ENCODE measurements at places on chromosomes 12 and 14.

GRCh38 chr14:20418501-20418909, 5.2 kb upstream of the TEP1 start:
- DNase-seq = no peak

DNA sequence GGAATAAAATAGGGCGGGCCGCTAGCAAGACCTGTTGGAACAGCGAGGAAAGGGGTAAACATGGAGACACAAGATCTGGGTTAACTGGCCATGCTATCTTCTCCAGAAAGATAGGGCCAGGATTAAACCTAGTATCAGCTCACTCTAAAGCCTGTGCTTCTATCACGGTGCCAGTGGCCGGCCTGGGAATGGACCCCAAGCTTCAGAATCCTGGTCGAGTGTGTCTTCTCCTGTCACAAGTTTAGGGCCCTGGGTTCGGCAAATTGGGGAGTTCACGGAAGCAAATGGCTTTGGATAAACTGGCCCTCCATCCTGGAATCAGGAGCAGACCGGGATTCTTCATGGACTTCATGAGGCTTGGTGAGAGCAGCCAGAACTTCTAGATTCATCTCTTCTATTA, 82.2 kb downstream of the LGMN start:
- DNase-seq = no peak

DNA sequence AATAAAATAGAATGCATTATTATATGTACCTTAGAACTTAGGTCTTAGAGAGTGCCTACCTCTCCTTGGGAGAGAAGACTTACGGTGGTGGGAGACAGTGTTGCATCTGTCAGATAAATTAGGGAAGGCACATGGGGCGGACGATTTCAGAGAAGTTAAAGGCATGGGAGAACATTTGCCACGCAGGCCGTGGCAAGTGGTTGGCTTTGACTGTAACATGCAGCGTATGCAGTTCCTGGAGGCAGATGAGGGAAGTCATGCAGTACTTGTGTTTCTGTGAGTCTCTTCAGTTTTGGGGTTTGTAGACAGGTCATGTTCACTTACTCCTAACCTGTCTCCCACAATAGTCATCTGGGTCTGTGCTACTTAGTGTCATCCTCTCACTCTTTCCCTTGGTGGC, 43.6 kb downstream of the ETV6 start:
- no peak for DNase-seq

- no peak for DNase-seq
Measured at GRCh38 chr14:74155287-74155686, 70.5 kb downstream of the LIN52 start.

GRCh38 chr14:72519543-72519942, 374.4 kb downstream of the DPF3 start:
- DNase-seq = no peak

GRCh38 chr12:54956322-54956721, 28.2 kb downstream of the TESPA1 start:
- no peak for DNase-seq

- DNase-seq = peak; percentile 68
Measured at GRCh38 chr12:2891240-2892053, 756 bp downstream of the TULP3 start.

DNA sequence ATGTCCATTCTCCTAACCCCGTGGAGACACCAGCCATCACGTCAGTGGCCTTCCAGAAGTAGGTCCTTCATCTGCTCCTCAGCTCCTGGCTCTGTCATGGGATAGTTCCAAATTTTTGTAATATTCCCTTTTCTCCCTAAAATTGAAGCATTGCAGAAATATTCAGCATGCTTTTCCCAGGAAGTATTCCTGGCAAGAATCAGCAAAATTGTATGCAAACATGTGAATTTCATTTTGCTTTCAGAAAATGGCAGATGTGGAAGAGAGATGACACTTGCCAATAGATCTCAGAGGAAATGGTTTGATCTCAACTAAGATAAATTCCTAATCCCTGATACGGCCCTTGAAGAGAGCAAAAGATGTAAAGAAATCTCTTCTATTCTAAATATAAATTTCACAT, 298.9 kb downstream of the ITPR2 start:
- DNase-seq = no peak

GRCh38 chr14:29486132-29486531, 441.5 kb downstream of the PRKD1 start:
- no peak for DNase-seq

DNA sequence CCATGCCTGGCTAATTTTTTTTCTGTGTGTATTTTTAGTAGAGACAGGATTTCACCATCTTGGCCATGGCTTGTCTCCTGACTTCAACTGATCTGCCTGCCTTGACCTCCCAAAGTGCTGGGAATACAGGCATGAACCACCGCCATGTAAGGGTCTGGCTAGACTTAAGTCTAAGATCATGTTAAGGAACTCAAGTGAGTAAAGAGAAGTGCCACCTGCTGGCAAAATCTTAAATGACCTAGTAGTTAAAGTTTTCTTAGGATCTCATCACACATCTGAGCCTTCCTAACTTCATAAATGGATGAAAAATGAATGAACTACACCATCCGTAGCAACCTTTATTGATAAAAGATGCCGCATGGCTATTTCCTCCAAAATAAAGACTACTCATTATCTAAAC, 1.7 kb upstream of the C12orf56 start:
- no peak for DNase-seq

GRCh38 chr12:108819920-108820706, 37.3 kb downstream of the SSH1 start:
- no peak for DNase-seq

DNA sequence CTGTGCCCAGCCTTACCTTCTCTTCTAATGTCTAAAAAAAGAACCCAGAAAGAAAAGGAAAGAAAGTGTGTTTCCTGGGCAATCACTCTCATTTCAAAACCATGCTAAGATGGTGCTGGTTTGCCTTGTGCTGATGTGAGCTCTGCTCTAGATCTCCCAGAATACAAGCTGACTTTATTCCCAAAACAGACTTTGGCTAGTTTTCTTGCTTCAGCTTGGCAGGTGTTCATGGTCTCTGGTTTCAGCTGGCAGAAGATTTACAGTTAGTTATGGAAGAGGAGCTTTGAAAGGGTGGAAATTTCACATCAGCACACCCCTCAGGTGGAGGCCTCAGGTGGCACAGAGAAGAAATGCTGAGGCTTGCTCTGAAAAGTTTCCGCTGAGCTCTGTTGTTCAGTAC, 34.4 kb downstream of the PPP1R36 start:
- no peak for DNase-seq

GRCh38 chr14:96801931-96802330, 4.7 kb downstream of the VRK1 start:
- DNase-seq = no peak

DNA sequence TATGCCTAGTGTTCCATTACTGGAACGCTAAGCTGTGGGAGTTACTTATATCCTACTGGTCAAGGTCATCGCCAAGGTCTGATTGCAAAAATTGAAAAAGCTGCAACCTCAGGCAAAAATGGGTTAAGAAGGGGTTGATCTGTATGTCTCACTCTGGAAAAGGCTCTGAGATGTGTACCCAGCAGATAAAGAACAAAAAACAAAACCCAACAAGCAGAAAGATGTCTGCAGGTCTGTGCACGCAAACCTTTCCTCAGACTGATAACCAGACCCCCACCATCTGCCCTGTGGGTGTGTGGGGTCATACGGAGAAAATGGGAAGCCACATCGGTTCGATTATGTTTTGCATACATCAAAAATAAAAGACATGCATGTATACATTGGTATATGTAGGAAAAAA, 56.4 kb downstream of the TESC start:
- no peak for DNase-seq

DNA sequence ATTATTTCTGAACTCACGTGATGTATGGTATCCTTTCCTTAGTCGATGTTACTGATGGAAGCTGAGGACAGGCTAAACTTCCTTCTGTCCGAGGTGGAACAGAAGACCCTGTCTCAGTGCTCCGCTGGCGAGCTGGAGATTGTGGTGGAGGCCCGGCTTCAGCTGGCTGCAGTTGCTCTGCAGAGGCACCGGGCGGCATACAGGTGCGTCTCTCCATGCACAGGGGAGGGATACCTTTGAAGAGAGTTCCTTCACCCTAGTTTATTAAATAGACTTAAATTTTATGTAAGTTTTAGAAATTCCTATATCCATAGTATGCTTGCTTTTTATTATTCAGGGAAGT, 186.7 kb upstream of the NEDD1 start:
- no peak for DNase-seq

- DNase-seq = no peak
Measured at GRCh38 chr12:34398706-34399630, 376.7 kb downstream of the ALG10 start.

GRCh38 chr12:6118891-6119568, 5.4 kb downstream of the VWF start:
- DNase-seq = no peak

GRCh38 chr12:70032076-70032475, 207.0 kb downstream of the MYRFL start:
- DNase-seq = no peak

DNA sequence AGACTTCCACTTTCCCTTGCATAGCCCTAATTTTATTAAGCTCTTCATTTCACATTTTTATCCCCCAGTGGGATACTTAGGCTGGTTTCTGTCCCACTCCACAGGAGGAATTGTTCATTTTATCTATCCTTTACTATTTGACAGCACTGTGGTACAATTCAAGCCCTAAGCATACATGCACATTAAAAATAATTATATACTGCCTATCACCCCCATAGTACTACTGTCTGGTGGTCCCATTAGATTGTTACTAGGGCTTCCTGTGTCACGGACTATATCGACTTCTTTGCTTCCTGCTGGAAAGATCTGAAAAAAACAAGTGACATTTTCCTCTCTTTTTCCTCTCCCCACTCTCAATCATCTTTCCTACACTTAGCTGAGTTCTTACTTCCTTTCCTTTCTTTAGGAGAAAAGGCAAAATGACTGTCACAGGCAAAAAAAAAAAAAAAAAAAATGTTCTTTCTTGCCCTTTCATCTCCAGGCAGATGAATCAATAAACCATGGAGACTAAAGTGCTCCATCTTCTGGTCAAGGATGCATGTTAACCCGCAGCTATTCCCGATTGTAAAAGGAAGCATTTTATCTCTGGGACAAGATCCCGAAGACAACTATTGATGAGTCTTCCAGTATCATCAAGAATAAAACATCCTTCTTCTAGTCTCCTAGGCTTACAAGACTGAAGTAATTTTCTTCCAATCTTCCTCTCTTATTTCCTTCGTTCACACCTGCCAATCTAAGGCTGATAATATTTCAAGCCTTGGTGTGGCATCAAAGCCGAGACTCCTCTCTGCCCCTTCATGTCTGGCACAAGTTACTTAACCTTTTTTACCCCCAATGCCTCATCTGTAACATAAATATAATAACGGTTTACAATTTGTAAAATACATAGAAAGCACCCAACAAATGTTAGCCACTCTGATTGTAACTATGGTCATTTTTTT, 94.4 kb upstream of the PLEKHG7 start:
- DNase-seq = no peak

DNA sequence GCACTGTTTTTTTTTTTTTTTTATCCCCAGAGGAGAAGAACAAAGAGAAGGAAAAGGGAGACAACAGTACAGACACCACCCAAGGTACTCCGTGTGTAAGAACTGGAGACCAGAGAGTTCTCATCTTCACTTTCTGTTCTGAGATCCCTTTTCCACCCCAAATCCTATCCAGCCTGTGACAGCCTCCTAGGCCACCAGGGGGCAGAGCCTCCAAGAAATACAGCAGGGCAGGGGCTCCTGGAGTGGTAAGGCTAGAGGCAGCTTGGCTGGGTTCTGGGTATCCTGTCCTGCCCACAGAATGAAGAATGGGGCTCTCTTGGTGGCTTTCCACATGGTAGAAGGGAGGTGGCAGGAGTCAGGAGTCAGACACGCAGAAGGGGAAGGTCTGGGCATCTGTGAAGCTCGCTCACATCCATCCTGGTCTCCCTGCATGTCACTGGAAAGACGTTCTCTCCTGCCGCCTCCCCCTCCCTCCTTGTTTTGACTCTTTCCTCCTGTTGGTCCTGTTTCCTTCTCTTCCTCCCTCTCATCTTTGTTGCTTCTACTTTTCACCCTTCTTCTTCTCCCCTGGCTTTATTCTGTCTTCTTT, 12.0 kb downstream of the CLSTN3 start:
- peak; percentile 2 for DNase-seq

DNA sequence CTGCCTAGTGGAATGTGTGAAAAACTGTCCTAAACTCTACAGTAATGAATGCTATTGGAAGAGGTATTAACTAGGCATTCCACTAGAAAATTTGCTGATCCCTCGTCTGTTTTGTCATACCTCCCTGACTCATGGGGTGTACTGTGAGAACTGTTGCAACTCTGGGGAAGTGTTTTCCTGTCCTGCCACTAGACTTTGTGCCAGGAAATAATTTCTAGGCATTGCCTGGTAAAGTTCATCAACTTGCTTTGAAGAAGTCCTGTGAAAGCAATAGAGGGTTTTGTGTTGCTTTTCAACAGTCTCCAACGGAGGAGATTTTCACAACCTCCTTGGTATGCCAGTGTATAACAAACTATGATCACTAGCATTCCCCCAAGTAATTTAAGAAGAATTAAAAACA, 139.9 kb downstream of the AKAP6 start:
- DNase-seq = no peak

GRCh38 chr12:7667125-7667524, 1.4 kb upstream of the APOBEC1 start:
- DNase-seq = peak; percentile 64

DNA sequence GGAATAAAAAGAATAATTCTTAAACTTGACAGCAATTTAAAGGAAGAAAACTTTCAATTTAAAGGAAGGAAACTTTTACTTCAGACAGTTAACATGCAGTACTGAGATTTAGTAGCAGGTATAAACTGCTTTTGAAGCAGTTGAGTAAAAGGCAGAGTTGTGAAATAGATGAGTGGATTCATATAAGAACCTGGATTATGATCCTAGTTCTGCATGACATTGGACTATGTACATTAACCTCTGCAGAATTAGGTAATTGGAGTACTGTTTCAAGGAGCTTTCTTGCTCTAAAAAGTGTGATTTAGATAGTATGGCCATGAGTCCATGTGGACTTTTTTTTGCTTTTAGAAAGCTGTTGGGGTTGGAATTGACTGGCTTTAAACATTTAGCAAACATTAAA, 29.7 kb downstream of the ATP2A2 start:
- no peak for DNase-seq

GRCh38 chr12:6177642-6178358, 22.4 kb upstream of the CD9 start:
- no peak for DNase-seq

DNA sequence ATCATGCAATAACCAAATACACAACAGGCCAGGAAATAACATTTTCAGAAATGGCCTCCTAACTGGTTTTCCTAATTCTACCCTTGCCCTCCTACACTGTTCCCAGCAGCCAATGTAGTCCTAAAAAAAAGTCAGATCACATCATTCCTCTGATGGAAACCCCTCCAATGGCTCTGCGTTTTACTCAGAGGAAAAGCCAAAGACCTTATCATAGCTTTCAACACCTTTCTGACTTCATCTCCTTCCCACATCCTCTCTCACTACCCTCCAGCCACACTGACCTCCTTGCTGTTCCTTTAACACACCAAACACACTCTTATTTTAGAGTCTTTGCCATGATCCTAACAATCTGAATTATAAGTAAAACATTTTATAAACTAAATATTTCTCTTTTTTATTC, 1.1 kb downstream of the MED6 start:
- no peak for DNase-seq

- DNase-seq = no peak
Measured at GRCh38 chr14:100723135-100723829, 3.4 kb upstream of the DLK1 start.

- peak; percentile 44 for DNase-seq
Measured at GRCh38 chr14:24329736-24330135, 5.1 kb downstream of the ADCY4 start.

GRCh38 chr14:22973217-22974032, 8.9 kb downstream of the AJUBA start:
- no peak for DNase-seq

GRCh38 chr14:87799400-87799799, 193.6 kb downstream of the GALC start:
- no peak for DNase-seq

Measured in bone marrow (tissue), 2 donors.